NCI-H2029 (cell line): ENCODE measurements at places on chromosomes 3 and 15.

DNA sequence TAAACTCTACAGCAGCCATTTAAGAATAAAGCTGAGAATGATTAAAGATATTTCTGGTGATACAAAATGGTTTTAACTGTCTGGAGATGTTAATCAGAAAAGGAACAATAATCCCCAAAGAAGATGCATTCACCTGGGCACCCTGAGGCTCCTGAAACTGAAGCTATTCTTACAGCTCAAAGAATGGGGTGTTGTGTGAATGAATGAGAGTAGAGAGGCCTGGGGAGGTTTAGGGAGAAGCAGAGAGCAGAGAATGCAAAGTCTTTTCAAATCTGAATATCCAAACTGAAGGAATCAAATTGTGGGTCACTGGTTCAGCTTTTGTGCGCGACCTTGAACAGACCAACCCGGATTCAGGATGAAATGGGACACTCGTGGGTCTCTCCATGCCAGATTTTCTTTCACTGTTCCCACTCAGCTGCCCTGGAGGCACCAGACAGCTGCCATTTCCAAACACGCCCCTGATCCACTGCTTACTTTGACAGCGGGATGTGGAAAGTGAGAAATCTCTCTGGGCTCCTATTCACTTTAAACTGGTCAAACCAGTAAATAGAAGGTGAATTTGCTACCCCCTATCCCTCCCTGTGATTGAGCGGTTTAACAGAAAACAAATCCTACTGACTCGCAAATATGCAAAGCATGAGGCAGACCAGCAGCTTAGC is 485.5 kb upstream of the THBS1 start:
- DNase-seq, result no peak

- DNase-seq, result no peak
These were observed 283.5 kb downstream of the RPLP1 start for GRCh38 chr15:69736161-69736560.

GRCh38 chr3:175308097-175308496 is 449.0 kb downstream of the NAALADL2 start:
- no peak for DNase-seq

- DNase-seq, result no peak
These were observed 681 bp downstream of the CTDSPL start for GRCh38 chr3:37862219-37862902.

- no peak for DNase-seq
These were observed 750 bp upstream of the HHLA2 start for GRCh38 chr3:108295421-108296175.

DNA sequence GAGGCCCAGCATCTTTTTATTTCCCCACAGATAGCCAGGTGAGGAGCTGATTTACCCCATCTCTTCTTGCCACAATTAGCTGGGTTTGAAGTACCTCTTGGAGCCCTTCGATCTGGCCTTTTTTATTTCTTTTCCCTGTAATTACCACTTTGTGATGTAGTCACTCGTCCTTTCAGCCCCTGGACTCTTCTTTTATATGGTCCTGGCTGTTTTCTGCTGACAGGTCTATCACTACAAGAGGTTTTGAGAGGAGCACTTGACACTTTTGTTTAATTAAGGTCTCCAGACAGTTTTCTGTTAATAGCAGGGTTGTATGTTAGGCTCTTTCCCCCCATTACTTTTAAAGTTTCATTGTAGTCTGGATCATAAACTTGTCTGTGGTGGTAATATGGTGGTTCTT is 11.8 kb downstream of the ATXN7 start:
- no peak for DNase-seq

- DNase-seq, result no peak
These were observed 139.2 kb downstream of the RBMS3 start for GRCh38 chr3:29420106-29420505.

GRCh38 chr3:136343873-136344555 is 93.9 kb downstream of the PCCB start:
- DNase-seq, result peak; percentile 80

GRCh38 chr3:117366574-117366973 is 657.0 kb downstream of the TUSC7 start:
- no peak for DNase-seq

DNA sequence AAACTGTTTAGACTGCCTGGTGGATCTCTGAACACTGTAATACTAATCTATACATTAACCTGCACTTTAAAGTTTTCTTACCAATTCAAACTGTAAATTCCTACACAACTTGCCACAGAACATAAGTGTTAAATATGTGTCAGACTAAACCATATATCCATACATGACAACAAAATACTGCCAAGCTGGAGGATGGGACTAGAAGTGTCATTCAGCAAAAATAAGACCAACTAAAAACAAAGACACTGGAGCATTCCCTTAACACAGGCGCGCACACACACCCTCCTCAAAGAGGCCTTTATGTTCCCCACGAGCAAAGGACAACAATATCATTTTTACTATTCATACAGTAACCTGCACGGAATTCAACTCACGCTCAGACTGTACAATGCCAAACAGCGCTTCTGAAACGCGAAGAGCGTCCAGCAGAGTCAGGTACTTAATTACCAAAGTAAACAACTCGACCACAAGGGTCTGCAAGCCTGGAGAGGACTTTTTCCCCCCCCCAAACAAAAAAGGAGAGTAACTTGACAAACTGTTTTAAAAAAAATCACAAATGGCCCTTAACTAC is 1.1 kb downstream of the DCUN1D1 start:
- peak; percentile 12 for DNase-seq

DNA sequence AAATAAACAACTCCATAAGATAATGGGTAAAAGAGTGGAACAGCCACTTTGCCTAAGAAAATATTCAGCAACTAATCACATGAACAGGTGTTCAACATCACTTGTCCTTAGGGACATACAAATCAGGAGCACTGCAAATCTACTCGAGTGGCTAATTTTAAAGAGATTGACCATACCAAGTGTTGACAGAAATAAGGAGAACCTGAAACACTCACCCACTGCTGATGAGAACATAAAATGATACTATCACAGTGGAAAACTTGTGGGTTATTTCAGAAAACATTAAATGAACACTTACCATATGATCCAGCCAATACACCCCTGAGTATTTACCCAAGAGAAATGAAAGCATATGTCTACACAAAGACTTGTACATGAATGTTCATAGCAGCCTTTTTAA is 70.5 kb downstream of the GABRB3 start:
- DNase-seq, result peak; percentile 7

GRCh38 chr3:190089711-190090110 is 31.0 kb downstream of the P3H2 start:
- DNase-seq, result no peak

- DNase-seq, result no peak
These were observed 42.2 kb downstream of the BHLHE40 start for GRCh38 chr3:5021116-5022092.

DNA sequence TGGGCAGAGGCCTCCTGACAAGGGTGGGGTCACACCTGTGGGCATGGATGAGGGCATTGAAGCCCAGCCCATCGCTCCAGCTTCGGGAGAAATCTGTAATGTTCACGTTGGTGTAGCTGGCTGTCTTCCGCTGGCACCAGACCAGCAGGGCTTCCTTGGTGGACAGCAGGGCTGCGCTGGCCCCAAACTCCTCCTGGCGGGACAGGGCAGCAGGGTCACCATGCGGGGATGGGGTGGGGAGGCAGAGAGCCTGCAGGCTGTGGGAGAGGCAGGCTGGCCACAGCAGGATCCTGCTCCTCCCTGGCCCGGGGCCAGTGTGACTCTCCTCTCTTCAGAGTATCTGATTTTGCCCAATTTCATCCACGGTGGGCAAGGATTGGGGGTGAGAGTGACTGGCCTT is 6.0 kb downstream of the SPTBN5 start:
- no peak for DNase-seq

- DNase-seq, result no peak
These were observed 17.9 kb downstream of the TMEM43 start for GRCh38 chr3:14142567-14143270.

- DNase-seq, result no peak
These were observed 101.2 kb downstream of the PCCB start for GRCh38 chr3:136351351-136351750.

GRCh38 chr3:161890147-161890625 is 393.6 kb downstream of the OTOL1 start:
- no peak for DNase-seq

DNA sequence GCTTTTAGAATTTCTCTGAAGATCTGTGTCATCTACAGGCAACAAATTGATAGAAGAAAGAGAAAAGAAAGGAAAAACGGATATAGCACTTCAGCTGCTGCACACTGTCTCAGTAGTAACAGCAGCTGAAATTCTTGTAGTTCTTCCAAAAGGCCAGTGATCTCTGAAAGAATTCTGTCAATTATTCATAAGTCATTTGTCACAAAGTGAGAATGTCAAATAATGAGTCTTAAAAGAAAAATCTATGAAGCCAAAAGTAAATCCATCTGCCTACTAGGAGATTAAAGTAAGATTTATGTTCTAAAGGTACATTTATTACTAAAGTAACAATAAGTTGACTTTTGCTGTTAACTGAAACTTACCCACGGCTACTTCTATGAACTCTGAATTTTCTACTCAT is 24.6 kb downstream of the IFT80 start:
- no peak for DNase-seq

DNA sequence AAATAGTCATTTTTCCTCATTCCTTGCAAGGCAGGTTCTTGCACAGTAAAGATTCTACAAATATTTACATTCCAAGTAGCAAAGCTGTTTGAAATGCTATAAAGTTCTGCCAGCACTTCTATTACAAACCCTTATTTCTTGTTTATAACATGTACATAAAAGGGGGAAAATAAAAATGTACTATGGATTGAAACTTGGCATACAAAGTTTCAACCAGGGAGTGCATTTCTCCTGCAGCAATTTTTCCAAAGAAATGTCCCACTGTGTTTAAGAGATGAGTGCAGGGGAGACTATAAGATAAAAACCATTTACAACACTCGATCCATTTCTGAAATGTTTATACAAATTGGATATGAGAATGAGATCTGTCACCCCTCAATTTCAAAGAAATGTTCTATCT is 3.3 kb downstream of the CNTN3 start:
- no peak for DNase-seq

- no peak for DNase-seq
These were observed 1.4 kb downstream of the LMOD3 start for GRCh38 chr3:69120879-69121464.

- DNase-seq, result no peak
These were observed 22.4 kb downstream of the CHD2 start for GRCh38 chr15:92922418-92923002.

DNA sequence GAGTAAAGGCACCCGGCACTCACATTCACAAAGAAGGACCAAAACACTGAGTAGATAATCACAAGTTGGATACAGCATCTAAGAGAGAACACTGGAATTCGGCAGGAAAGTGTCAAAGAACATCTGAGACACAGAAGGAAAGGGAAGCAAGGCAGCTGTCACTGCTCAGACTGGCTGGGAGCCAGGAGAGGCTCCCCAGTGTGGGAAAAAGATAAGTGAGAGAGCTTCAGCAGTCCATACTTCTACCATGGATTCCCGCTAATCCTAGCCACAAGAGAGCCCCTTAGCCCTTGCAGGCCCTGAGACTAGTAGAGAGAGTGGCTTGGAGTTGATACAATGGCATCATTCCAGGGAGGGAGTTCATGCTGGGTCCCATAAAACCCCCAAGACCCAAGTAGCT is 36.7 kb upstream of the CP start:
- no peak for DNase-seq

DNA sequence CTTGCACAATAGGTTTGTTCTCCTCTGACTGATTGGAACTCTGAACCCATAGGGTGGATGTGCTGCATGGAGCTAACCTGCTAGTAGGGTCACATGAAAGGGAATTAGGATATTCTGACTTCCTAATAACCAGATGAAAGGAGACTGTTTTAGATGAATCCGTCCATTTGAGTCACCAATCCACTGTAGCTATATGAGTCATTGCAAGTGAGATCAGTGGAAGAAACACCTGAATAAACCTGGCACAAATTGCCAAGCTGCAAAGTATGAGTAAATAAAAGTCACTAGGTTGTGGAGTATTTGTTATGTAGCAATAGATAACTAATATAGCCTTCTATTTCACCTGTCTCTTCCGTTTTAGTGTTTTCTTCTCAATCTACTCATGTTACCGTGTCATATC is 584.4 kb downstream of the PDCD6IP start:
- peak; percentile 66 for DNase-seq

DNA sequence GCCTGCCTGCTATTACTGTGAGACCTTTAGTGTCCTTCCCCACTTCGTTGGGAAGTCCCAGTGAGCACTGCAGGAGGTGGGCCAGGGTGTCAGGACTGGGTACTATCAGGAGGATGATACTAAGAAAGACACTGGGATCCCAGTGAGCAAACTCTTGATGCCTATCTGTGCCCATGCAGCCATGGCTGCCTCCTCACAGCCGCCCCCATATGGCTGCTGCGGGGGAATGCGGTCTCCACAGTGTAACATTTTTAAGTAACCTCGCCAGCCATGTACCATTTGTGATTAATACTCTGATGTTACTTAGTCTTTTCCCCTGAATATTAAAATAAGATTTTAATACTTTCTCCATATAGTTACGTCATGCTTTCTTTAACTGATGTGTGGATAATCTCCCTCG is 312.2 kb downstream of the RYR3 start:
- no peak for DNase-seq
